Large intestine (tissue), 12 donors: ENCODE measurements at places on chromosomes 1 and 21.

GRCh38 chr1:32068957-32069588 is 3.7 kb upstream of the TMEM39B start:
- DNase-seq = no peak

- no peak for DNase-seq
Observed at GRCh38 chr1:47688461-47689296, 250.8 kb downstream of the FOXD2 start.

DNA sequence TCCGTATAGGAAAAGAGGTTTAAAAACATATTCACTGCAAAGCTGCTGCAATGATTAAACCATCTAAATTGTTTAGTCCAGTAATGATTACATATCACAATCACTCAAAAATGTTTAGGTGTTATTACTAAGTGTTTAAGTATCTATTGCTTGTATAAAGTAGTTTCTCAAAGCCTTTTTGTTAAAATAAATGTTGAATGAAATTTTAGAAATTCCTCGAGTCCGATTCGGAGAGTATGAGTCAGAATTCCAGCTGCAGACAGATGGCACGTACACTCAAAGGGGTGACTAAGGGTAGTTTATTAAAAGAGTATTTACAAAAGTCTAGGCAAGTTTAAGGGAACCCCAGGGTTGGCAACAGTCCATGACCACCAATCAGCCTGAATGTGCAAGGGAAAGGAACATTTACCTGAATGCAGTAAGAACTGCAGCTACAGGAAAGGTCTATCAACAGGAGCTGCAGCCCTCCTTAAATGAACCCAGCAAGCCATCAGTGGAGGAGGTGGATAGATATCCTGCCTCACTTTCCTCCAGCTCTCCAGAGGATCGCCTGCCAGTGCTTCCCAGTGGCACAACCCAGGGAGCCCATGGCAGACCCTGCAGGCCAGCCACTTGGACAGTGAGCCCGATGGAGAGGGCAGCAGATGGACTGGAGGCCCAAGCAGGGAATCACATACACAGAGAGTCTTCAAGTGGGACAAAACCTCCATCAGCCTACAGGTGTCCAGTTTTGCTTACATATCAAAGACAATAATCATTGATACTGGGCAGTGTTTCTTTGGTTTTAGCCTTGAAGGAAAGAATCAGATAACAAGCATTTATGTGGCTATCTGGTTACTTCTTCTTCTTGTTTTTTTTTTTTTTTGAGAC is 92.1 kb upstream of the SLC44A3 start:
- no peak for DNase-seq

- peak; percentile 5 for DNase-seq
Observed at GRCh38 chr1:165397944-165398343, 41.4 kb upstream of the LMX1A start.

DNA sequence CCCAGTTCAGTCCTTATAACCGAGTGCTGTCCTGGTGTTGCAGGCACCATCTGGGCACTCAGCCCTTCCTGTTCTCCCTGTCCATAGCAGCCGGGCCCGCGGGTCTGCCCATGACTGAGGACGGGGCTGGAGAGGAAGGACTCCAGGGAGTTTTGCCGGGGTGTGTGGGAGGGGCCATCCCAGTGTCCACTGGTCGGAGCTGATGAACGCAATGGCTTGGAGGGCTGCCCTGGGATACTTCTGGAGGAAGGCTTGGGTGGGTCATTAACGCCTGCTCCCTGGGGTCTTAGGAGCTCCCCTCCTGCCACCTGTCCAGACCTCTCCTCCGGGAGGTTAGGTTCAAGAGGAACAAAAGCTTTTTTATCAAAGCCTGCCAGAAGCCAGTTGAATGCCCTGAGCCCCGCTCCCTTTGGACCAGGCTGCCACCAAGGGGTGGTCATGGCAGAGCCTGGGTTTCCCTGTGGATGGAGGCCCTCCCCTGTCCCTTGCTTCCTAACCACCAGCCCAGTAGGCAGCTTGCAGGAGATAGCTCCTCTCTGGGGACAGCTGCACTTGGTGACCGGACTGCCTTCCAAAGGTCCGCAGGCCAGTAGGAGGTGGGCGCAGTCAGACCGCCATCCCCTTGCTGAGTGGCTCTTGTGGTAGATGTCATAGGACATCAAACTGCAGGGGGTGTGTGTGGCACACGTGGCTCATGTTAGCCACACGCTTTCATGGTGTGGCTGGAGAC is 61.3 kb downstream of the TRIM11 start:
- no peak for DNase-seq

DNA sequence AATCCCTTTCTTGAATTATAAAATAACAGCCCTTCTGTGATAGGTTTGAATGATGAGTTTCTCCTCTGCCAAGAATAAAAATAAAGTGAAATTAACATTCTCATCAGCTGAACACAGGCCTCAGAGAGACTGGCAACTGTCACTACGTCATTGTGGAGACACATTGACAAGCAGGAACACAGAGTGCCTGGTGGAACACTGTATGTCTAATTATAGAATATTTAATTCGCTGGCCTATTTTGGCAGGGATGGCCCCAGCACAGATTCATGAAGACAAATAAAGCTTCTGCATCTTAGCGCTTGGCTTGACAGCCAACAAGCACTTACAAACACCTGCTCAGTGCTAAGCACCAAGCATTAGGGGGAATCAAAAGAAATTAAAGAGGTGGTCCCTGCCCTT is 52.0 kb upstream of the SMYD2 start:
- no peak for DNase-seq

DNA sequence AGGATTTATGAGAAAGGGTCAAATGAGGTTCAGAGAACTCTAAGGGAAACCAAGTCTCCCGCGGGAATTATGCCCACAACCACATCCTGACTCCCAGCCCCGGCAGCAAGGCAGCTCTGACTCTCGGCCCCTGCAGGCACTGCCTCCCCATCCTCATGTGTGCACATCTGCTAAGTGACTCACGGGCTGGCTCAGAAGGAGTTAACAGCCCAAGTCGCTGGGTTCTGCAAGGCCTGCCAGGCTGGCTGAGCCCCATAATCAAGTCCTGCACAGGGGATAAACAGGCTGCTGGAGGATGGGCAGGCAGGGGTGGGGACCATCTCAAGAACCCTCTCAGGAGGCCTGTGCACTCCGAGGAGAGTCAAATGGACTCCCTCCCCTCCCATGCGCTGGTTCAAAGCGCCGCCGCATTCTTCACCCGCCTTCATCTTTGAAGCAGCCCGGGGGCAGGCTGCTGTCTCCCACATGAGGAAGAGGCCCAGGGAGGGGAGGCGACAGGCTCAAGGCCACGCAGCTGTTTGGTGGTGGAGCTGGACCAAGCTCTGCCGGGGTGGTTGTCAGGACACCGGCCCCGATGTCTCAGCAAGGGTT is 344.3 kb downstream of the MATN1 start:
- peak; percentile 29 for DNase-seq

DNA sequence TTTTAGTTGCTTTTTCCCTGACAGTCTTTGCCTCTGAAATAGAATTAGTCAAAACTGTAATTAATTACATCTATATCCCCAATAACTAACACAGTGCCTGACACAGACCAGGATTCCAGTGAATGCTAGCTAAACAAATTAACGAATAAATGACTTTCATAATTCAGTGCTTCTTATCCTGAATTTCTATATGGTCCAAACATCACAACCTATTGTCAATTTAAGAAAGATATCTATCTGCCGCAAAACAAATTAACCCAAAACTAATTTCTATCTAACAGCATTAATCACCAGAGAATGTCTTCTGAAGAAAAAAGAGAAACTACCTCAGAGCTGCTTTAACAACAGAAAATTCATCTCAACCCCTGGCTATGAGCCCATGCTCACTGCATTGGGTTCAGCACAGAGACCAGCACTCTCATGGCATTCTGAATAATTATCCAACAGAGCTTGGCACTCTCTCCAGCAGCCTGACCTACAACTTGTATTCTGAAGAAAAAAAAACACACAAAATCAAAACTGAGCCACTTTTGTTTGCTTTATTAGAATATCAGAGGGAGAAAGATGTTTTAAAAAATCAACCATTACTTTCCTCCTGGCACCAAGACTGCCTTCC is 547.3 kb upstream of the BEND5 start:
- DNase-seq = no peak

GRCh38 chr1:214319938-214320337 is 39.0 kb downstream of the SMYD2 start:
- no peak for DNase-seq

GRCh38 chr1:89364954-89365550 is 1.2 kb downstream of the GBP6 start:
- no peak for DNase-seq

DNA sequence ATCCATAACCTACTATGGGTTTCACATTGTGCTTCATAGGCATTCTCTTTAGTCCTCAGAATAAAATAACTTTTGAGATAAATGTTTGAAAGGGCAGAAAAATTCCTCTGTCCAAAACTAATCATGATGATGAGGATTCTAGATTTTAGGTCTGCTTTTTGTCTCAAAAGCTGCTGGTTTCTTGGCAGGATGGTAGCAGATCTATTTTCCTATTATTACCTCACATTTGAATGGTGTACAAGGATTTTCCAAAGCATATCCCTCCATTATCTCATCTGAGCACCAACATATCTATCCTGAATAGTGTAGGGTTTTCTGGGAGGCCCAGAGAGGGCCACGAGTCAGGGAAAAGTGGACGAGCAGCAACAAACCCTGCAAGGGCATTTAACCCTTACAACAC is 201.9 kb downstream of the PLPP3 start:
- DNase-seq = no peak

GRCh38 chr1:56644919-56645676 is at the start of gene PRKAA2:
Gene PRKAA2, plus strand, starts transcription at chr1:56645314. Its CDS starts 74 bp downstream, at chr1:56645388.
- DNase-seq = peak; percentile 86

- DNase-seq = no peak
Observed at GRCh38 chr1:94806441-94806871, 13.7 kb upstream of the SLC44A3 start.

GRCh38 chr1:55612988-55613387 is 397.8 kb upstream of the USP24 start:
- no peak for DNase-seq

GRCh38 chr1:244097523-244098405 is 46.7 kb downstream of the ZBTB18 start:
- DNase-seq = no peak
